ENCODE measurements at places on chromosomes 5 and 9.
A peak's percentile ranks its signal among the peaks of the same experiment; 100 is the strongest.

- DNase-seq, result no peak
Observed at GRCh38 chr5:31728039-31728438, 89.1 kb downstream of the PDZD2 start.

- DNase-seq, result no peak
Observed at GRCh38 chr5:178366998-178367735, 134.6 kb upstream of the PHYKPL start.

- no peak for DNase-seq
Observed at GRCh38 chr5:78600687-78601414, 47.7 kb downstream of the LHFPL2 start.

DNA sequence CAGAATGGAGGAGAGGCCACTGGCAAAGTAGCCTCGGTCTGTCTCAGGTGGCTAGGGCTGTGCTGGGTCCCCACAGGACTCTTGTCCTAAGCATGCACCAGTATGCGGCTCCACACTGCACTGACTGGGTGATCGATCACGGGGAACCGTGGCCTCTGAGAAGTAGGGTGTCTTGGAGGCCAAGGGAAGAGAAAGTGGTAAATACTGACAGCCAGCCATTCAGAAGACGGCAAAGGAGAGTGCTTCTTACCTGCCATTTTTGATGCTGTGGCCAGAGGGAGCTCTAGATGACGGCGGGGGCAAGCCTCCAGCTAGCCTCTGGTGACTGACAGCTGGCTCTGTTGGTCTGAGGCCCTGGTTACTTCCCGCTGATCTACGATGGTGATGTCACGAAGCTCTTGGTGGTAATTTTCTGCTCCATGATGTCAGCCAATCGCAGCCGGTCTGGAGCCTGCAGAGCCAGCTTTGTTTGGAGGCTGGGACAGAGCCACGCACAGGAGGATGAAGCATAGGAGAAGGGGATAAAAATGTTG, 40.4 kb upstream of the GADD45G start:
- DNase-seq, result peak; percentile 18

DNA sequence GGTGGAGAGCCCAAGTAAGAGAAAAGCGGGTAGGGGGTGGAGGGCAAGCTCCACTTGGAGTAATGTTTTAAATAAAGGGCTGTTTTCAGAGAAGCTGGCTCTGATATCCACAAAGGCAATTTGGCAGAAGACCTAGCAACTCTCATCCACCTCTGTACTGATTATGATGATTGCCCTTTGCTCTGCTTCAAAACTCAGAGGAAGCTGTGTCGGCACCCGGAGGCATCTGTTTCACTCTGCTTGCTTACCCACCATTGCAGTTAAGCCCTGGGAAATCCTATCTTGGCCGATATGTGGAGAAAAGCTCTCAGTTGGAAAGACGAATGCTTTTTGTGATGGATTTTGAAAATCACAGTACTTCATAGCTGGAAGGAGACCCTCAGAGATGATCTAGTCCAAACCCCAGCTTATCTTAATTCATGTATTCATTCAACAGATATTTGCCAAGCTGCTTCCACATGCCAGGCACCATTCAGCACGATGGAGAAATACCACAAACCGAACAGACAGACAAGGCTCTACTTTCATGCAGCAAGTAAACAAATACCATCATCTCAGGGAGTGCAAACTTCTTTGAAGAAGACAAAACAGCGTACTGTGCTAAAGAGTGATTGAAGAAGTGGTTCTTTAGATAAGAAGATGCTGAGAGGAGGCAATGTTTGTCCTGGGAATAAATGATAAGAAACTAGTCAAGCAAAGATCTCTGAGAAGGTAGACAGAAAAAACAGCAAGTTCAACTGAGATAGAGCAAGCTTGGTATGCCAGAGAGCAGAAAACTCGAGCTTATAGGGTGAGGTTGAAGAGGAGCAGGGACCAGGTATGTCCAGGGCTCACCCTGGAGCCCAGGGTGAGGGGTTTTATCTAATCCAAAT, 140.4 kb upstream of the SPDL1 start:
- DNase-seq, result no peak

DNA sequence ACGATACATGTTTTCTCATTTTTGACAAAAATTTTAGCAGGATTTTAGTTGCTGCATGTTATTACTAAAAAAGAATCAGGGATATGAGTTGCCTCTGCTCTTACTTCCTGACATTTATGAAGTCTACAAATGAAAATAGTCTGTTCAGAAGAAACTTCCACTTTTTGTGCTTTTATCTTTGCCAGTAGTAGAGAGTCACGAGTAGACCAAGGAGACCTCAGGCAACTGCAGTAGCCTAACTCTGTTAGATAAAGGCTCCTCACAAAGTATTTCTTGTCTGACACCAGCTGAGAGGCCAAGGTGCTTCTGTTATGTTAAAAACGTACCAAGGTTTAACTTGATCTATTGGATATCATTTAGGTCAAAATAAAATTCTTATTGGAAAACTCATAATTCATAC, 333.9 kb downstream of the NR2F1-AS1 start:
- DNase-seq, result no peak

DNA sequence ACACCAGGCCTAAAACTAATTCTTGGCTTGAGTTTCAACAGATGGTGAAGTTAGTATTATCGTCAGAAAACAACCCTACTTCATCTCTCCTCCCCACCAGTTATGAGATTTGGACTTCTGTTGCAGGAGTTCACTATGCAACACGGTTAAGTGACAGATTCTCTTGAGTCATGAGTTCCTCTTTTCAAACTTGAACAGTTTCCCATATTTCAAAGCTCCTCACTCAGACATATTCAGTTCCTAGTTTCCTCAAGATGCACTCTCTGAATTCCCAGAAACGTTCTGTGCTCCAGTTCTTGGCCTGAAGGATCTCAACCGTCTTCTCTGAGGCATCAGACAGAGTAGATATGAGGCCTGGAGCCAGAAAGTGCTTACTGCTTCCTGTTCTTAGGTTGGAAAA, 7.3 kb upstream of the PTGER4 start:
- DNase-seq, result peak; percentile 95

DNA sequence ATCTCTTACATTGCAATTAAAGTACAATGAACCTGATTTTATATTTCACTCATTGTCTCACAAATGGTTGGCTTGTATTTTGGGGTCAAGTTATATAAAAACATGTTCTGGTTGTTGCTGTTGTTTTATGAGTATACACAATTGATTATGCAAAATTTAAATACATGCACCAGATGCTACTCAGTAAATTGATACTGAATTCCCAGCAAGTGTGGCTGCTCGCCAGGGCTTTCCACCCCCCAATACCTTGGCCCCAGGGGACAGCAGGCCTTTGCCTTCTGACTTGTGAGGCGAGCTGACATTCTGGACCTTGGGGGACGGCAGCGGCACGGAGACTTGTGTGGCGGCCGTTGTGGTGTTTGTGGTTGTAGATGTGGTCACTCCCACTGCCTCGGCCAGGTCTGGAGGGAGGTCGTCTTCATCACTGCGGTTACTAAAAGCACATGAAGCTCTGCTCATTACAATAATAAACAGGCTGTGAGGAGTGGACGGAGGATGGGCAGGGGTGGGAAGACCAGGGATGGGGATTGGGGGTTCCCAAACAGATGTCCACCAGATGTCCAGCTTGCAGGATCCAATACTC, 27.0 kb upstream of the FRRS1L start:
- DNase-seq, result no peak

GRCh38 chr5:125236981-125237380, 490.5 kb upstream of the ZNF608 start:
- no peak for DNase-seq

- DNase-seq, result no peak
Observed at GRCh38 chr9:13429301-13430190, 150.1 kb upstream of the MPDZ start.

DNA sequence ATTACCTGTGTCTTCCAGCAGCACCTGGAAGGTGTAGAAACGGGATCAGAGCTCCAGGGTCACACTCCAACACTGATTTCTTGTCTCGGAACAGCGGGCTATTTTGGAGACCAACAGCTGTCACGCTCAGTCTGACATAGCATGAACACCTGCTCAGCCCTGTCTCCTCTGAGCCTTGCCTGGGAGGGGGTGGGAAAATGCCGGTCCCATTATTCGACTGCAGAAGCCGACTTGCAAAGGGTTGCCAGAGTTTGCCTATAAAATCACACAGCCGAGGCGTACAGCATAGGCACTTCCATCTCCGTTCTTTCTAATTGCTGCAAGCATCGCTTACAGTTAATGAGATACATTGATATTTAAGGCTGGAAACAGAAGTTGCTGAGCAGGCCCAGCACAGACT, 300.8 kb upstream of the MSX2 start:
- DNase-seq, result no peak

GRCh38 chr9:95488954-95489353, 27.8 kb downstream of the PTCH1 start:
- no peak for DNase-seq

DNA sequence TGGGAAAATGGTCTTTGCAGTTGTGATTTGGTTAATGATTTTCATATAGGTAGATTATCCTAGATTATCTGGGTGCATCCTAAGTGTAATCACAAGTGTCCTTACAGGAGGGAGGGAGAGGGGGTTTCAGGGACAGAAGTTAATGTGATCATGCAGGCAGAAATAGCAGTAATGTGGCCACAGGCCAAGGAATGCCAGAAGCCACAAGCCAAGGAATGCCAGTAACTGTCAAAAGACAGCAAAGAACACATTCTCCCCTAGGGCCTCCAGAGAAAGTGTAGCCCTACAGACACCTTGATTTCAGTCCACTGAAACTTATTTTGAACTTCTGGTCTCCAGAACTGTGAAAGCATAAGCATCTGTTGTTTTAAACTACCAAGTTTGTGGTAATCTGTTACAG, 2074.5 kb downstream of the MAT2B start:
- no peak for DNase-seq

- DNase-seq, result no peak
Observed at GRCh38 chr5:59537961-59538749, 355.4 kb downstream of the PDE4D start.

DNA sequence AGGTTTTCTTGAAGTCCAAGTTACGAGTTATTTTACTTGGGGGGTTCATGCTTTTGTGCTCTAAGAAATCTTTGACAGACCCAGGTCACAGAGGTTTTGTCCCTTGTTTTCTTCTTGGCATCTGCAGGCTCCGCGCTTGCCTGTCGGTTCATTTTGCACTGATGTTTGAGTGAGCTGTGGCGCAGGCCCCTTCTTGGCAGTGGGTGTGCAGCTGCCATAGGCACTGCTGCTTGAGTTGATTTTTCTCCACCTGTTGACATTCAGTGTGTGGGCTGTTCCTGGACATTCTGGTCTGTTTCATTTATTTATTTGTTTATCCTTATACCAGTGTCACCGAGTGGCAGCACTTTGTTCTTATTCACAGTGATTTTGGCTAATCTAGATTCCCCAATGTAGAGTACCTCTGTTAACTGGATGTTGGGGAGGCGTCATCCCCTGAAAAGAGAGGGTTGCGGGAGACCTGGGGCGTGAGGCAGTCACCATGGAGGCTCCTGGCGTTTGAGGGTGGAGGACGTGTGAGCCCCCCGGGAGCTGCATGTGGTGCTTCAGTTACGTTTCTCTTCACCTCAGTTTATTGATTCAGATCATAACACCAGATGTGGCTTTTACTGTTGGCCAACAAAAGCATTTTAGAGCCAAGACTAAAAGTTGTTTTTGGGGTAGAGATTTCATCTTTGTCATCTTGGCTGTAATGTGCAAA, 121.4 kb upstream of the CACNA1B start:
- DNase-seq, result no peak

DNA sequence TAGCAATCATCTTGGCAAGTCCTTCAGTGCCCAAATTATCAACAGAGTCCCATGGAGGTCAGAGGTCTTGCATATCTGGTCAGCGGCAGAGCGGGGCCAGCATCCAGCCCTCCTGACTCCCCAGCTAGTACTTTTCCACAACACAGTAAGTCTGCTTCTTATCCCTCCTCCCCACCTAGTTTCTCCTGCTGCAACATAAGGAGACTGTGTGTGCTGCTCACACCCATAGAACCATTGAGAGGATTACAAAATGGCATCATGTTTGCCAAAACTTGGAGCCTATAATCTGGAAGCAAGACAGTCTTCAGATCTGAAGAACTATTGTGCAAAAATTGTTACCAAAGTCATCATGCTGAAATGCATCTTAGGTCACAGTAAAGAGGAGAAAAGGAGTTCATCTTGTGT, 125.8 kb upstream of the ZNF366 start:
- no peak for DNase-seq

DNA sequence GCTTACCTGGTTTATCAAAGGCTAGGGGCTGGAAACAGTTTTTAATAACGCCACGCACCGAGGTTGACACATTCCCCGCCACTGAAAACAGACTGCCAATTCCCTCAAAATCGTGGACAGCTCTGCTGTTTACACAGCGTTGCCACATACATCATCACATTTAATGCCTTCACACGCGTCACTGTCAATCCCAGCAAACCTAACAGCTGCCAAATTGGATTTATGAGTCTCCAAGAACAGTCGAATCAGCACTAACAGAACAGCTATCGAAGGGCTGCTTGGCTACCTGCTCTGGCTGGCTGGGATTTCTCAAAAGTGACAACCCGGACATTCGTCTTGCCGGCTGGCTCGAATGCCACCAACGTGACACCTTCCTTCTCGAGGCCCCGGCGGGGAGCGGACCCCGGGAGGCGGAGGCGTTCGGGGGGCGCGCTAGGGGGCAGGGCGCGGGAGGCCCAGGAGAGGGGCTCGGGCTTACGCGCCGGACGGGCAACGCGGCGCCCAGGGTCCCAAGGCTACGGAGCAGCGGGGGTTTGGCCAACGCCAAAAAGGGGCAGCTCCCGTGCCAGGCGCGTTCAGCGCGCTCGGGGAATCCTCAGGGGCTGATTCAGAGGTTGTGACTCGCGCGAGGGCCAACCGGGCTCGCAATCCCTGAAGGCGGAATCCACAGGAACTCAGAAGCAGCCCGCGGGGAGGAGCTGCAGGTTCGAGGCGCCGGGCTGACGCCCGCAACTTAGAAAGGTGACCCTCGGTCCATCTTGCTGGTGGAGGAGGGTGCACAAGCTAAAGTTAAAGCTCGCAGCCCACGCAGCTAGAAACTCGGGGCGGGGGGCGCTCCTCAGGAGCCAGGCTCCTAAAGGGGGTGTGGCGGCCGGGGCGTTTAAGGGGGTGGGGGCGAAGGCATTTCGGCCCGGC, 1.2 kb downstream of the CDC14B start:
- peak; percentile 1 for DNase-seq

DNA sequence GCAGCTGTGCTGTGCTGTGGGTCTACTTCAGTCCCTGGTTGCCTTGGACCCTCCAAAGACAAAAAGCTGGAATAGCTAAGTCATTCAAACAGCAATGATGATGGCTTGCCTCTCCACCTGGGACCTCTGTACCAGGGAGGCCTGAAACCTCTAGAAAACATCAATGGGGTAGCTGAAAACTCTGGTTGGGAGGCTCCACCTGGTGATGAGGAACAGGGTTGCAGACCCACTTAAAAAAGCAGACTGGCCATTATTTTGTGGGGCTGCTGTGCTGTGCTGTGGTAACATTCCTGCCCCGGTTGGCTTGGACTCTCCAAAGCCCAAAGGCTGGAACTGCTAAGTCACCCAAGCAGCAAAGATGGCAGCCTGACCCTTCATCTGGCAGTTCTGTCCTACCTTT, 839.3 kb upstream of the ARRDC3 start:
- no peak for DNase-seq

All from inflammatory macrophage treated with lipopolysaccharide for 4 hours (primary cell).